ENCODE measurements at places on chromosomes 6 and 20.
A peak's percentile ranks its signal among the peaks of the same experiment; 100 is the strongest.

GRCh38 chr6:129331450-129332138 lies 378.4 kb downstream of the ARHGAP18 start:
- no peak for DNase-seq

GRCh38 chr20:1907586-1907985 lies 12.4 kb downstream of the SIRPA start:
- DNase-seq: no peak

- peak; percentile 42 for DNase-seq
Measured at GRCh38 chr20:32917191-32917950, 58.6 kb downstream of the EFCAB8 start.

- no peak for DNase-seq
Measured at GRCh38 chr20:63686492-63687321, 9.7 kb upstream of the TNFRSF6B start.

- DNase-seq: no peak
Measured at GRCh38 chr6:129515004-129515403, 195.0 kb downstream of the ARHGAP18 start.

DNA sequence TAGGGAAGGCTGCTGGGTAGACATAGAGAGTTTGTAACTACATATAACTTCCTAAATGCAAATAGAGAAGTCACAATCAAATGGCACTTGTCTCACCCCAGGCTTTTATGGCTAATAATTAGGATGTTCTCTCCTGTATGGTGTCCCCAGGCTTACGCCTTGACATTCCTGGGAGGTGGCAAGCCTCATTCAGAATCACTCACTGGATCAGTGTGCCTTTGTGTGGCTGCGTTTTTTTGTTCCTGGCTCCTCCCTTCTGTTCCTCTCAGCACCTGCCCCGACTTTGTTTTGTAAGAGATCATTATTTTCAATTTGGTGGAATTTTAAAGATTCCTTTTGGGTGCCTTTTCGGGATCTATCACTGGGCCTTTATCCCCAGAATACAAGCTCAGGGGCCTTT lies 5.7 kb downstream of the LAMP5 start:
- DNase-seq: no peak

Data from activated CD8-positive, alpha-beta memory T cell treated with anti-CD3 and anti-CD28 coated beads for 24 hours (primary cell).